Right renal cortex interstitium (tissue), 3 donors: ENCODE measurements at places on chromosomes 16 and 17. TPM values are rescaled to one million over a fixed set of nuclear protein-coding genes. Genes with fewer than 3 reads are reported as not detected.

The CLEC19A gene
- not detected for polyA plus RNA-seq

The SLC13A2 gene
- 15.6 TPM for polyA plus RNA-seq

- no peak for DNase-seq
Observed at GRCh38 chr17:49054342-49055092, 57.3 kb downstream of the IGF2BP1 start.

The ZP2 gene
- 0.17 TPM for polyA plus RNA-seq

The CACNA1H gene
- polyA plus RNA-seq: 18.4 TPM

- DNase-seq: no peak
Observed at GRCh38 chr17:28763804-28764266, 20.0 kb downstream of the TRAF4 start.

DNA sequence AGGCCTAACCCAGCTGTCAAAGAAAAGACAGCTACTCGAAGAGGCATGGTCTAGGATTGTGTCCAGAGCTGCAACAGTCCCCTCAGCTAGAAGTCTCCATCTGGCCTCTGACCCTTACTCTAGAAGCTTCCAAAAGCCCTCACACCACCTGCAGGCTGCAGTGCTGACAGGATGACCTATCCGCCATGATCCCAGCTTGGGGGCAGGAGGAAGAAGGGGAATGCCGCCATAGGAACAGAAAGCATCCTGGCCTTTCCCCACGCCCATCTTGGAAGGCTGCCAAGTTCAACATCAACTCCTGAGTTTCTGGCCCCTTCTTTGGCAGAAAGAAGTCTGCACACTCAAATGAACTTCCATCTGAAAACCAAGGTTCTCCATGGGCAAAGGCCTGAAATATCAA, 3.1 kb upstream of the KRT36 start:
- no peak for DNase-seq

GRCh38 chr17:65514541-65514940, 46.9 kb downstream of the AXIN2 start:
- DNase-seq: no peak

DNA sequence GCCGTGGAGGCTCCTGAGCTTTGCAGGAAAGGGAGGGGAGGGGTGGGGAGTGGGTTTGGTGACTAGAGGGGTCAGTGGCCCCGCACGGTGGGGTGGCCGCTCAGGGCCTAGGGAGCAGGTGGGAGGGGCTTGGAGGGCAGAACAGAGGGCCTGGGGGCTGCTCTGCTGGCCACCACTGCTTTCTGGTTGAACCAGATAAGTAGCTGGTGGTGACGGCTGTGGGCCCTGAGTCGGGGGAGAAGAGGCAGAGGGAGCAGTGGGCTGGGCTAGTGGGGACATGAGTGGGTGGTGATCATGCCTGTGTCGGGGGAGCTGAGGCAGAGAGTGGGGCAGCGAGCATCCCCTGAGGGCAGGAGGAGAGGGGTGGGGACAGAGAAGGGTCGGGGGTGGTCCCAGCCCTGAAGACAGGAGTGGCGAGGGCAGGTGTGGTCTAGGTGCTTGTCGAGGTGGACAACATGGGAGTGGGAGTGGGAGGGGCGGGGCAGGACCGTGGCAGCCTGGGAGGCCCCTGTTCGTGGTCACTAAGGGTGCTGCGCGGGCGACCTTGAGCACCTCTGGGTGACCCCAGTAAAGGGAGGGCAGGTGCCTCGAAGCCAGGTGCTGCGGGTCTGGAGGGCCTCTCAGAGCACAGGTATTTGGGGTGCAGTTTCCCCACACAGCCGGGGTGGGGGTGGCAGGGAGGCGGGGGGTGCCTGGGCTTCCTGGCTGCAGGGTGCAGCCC, 6.3 kb upstream of the CD7 start:
- DNase-seq: no peak

- no peak for DNase-seq
Observed at GRCh38 chr17:37642681-37643080, 565 bp downstream of the DDX52 start.

- DNase-seq: no peak
Observed at GRCh38 chr16:69190598-69190997, 3.6 kb downstream of the SNTB2 start.

- DNase-seq: no peak
Observed at GRCh38 chr17:40888196-40888720, 3.2 kb upstream of the KRT20 start.

DNA sequence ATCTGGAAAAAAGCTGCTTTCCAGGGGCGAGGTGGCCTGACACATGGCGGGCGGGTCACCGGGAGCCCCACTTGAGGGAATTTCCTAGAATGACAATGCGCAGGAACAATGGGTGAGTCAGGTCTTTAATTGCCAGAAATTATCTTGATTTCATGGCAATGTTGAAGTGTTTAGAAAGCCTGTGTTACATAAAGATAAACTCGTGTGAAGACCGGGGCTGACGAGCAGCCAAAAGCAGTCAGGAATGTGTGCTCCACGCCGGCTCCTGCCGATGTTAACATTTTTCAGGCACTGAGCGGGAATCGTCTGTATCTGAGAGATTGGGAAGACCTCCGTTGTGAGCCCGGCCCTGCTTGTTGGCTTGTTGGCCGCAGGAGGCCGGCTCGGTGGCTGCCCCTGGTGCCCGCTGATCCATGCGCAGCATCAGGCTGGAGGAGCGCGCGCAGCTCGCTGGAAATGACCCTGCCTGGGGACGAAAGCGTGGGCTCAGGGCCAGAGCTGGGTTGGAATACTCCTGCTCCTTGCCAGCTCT, 353.1 kb downstream of the FOXL1 start:
- DNase-seq: no peak

DNA sequence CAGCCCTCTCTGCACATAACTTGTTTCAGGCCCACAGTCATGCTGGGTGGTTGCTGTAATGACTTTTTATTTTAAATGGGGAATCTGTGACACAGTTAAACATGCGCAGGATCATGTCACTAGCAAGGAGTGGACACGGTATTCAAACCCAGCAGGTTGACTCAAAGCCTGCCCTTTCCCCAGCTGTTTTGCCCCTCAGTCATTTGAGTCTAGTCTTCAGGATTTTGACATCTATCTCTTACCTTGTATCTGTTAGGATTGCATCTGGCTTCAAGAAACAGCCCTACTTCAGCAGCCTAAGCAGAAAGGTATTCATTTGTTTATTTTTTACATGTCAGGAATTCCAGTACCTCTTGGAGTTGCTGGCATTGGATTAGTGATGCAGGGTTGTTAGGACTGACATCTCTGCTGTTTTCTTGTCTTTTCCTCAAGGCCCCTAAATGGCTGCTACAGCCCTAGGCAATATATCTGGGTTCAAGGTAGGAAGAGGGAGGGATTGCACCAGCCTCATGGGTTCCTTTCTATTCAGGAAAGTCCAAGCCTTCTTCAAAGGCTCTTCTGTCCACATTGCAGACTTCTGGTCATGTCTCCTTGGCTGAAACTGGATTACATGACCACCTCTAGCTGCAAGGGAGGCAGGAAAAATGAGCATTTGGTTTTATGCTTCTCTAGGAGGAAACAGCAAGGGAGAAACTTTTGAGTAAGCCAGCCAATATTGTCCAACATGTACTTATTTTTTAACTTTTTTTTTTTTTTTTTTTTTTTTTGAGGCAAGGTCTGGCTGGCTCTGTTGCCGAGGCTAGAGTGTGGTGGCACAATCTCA, 22.8 kb downstream of the ABCC1 start:
- DNase-seq: no peak

GRCh38 chr17:58344791-58345157, 7.2 kb downstream of the SUPT4H1 start:
- DNase-seq: no peak

DNA sequence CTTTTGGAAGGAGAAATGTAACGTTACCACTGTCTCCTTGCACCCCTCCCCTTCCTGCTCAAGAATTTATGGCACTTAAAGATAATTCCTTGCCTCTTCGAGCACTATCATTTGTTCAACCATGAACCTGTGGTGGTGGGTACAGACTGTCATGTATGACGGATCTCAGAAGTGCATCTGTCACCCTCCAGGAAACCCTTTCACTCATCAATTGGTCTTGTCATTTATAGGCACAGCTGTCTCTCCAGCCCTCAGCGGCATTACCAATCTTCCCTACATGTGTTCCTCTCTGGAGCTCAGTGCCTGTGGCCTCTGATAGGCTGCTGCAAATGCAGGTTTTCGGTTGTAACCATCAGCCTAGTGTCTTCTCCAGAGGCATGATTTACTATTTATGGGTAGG, 15.0 kb downstream of the CNTNAP4 start:
- no peak for DNase-seq

The LRRC46 gene
- 2.8 TPM for polyA plus RNA-seq

DNA sequence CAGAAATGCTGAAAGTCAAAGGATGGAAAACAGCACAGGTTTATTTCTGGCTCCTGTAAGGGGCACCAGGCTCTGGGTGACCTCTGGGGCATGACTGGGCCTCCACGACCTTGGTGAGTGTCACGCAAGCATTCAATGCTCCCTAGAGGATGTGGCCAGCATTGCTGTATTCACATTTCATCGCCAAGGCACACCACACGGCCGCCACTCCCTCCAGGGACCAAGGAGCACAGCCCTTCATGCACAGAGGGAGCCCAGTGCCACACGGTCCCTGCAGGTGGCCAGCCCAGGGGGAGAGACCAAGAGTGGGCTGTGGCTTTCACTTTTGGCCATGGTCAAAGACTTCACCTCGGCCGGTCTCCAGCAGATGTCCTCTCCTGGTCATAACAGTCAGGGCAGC, 137.4 kb upstream of the TNRC6C start:
- no peak for DNase-seq

DNA sequence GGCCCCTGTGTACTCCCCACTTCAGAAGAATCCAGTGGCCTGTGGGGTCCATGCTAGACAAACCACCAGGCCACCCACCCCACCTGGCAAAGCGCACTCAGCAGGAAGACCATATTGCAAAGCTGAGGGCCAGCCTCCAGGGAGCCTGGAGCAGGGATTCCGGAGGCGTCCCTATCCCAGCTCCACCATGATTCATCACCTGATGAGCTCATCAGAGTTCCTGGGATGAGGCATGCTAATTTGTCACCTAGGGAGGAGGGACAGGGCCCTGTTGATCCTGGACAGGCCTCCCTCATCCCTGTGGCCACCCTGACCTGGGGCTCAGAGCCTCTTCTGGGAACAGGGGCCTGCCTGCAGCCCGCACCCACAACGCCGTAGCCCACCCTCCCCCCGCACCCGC, 131.6 kb upstream of the PLCG2 start:
- no peak for DNase-seq
